GM23248 (cell line): ENCODE measurements at places on chromosomes 7 and 10. TPM values are rescaled to one million over a fixed set of nuclear protein-coding genes. Genes with fewer than 3 reads are reported as not detected.

DNA sequence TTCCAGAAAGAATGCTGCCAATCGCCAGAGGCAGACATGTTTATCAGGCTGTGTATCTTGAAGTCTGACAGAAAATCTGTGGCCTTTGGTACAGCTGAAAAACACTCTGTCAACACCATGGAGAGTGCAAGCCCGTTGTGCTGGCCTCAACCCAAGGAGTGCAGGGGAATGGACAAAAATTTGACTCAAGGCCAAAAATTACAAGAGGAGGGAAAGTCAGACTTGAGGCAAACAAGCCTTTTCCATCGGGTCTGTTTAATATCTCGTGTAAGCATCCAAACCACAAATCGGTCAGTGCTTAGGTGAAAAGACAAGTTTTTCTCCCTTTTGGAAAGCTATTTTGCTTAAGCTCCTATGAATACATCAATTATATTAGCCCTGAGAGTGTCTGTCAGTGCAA, 305.3 kb upstream of the NFE2L3 start:
- peak; percentile 72 for DNase-seq

BMPR1A gene
- 35.5 and 41.7 TPM in 2 replicates for total RNA-seq

DNA sequence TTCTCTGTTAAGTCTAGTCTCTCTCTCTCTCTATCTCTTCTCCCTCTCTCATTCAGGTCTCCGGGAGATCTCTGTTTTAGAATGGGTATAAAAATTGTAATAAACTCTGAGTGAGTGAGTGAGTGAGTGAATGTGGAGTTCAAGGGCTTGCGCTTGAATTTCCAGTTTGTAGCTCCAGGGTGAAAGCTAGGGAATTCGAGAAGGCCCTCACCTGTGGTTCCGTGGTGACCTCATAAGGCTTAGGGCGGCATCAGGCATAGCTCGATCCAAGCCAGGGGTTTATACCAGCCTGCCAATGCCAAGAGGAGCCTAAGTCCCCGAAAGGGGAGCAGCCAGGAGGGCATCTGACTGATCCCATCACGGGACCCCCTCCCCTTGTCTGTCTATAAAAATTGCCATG, 456 bp downstream of the AKR1B15 start:
- no peak for DNase-seq

- no peak for DNase-seq
Measured at GRCh38 chr10:79058899-79059841, 9.6 kb upstream of the ZMIZ1 start.

ANAPC16 gene
- 61.1 and 69.6 TPM in 2 replicates for total RNA-seq

DNA sequence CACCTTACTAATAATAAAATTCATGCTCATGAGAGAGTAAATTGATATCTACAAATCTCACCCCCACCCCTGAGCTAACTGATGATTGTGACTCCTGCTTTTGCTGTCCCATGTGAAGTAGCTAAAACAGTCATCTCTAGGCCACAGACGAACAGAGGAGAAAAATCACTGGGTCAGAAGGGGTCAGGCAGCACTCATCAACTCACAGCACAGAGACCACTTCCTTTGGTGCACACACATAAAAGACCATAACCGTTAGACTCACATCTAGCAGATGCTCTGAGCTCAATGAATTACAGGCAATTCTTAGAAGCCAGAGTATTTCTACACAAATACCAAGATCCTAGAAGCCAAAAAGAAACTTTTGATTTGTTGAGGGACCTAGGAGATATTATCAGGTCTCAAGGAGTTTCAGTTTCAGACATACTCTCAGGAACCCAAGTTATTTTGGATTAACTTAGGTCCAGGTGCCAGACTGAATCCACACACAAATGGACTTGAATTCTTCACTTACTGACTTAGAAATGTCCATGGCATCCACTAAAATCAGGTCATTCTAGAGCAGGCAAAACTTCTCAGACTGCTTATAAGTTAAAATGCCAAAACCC, 65.0 kb upstream of the TES start:
- no peak for DNase-seq

DNA sequence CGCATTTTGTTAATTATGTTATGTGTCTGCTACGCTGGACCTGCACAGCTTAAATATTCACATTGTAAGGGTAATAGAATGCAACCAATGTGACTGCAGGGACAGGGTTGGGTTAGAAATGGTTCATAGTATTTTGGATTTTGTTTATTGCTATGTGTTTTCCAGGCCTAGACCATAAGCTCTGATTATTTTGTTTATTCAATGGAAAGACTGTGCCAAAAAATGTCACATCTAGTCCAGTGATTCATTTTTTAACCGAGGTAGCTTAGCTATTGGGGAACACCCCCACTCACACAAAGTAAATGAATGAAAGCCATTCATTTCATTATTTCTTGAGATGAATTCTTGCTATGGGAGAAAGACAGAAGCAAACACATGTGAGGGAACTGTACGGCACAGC, 516.5 kb upstream of the ANKRD30A start:
- no peak for DNase-seq

- DNase-seq: no peak
Measured at GRCh38 chr10:120098232-120098930, 205.9 kb downstream of the SEC23IP start.

DNA sequence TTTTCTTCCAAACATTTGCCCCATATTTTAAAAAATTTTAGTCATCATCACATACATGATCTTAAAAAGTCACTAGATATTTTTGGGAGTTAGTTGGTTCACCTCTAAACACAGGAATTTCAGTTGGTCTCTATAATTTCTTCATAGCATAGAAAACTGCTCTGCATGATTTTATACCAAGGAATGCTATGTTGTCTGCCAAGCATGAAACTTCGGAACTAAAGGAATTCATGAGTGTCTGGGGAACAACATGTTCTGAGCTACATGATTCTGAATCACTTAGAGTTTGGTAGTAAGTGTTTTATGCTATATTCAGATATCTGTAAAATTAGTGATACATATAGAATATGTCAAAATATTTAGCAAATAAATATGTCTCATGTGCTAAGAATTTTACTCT, 957.8 kb downstream of the GATA3 start:
- DNase-seq: peak; percentile 7

DNA sequence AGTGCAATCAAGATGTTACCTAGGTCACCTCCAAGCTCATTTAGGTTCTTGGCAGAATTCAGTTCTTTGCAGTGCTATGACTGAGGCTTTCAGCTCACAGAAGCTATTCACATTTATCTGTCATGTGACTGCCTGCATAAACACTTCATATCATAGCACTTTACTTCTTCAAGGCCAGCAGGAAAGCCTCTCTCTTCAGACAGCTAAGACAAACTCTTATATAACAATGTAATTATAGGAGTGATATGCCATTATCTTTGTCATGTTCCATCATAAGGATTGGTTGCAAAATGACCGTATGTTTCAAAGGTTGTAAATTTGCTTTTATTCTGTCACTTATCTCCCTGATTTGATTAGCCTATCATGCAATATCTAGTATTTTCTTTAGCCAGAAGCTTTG, 78.8 kb upstream of the TMEM196 start:
- no peak for DNase-seq

- DNase-seq: peak; percentile 89
Measured at GRCh38 chr10:22325272-22326144, 4.6 kb downstream of the BMI1 start.

TMEM140 gene
- 1.6 and 4.4 TPM in 2 replicates for total RNA-seq

- peak; percentile 86 for DNase-seq
Measured at GRCh38 chr10:77756319-77757232, 119.0 kb upstream of the KCNMA1 start.

CHPF2 gene
- 120 and 139 TPM in 2 replicates for total RNA-seq

DNA sequence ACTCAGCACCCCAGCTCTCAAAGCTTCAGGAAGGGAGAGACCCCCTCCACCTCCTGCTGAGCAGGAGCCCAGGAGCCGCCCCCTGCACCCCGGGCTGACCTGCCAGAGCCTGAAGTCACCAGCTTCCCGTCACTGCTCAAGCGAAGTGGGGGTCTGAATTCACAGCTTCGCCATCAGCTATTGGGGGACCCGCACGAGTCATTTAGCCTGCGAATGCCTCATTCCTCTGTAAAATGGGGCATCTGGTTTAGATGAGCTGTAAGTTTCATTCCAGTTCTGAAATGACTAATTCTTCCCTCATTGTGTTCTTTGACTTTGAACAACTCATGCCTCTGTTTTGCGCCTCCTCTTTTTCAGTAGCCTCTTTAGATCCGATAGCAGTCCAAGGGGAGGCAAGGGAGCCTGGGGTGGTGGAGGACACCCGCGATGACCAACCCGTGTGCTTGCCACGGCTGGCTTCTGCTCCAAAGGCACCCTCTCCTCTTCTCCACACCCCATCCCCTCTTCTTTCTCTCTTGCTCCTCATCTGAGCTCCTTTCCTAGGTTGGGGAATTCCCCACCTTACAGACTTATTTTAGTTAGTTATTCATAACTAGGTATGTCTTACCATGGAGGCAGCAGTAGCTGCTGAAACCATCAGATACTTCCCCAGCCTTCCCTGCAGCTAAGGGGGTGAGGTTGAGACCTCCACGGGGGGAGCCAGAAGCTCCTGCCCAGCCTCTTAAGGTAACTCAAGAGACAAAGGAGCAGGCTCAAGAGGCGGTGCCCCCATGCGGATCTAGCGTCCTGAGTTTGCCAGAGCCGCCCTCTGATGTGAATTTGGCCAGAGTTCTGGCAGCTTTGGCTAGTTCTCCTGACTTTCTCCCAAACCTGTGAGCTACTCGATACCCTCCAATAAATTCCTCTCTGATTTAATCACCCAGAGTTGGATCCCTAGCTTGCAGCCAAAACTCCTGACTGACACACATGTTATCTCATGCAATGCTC, 47.7 kb downstream of the RBM17 start:
- DNase-seq: peak; percentile 92

- DNase-seq: peak; percentile 21
Measured at GRCh38 chr10:15571575-15571974, 148.1 kb downstream of the ITGA8 start.

GRCh38 chr7:84294847-84295455, 100.4 kb upstream of the SEMA3A start:
- peak; percentile 18 for DNase-seq

COL28A1 gene
- not detected in 2 replicates for total RNA-seq

GRCh38 chr10:104577861-104578521, 63.1 kb upstream of the SORCS3 start:
- no peak for DNase-seq

DNA sequence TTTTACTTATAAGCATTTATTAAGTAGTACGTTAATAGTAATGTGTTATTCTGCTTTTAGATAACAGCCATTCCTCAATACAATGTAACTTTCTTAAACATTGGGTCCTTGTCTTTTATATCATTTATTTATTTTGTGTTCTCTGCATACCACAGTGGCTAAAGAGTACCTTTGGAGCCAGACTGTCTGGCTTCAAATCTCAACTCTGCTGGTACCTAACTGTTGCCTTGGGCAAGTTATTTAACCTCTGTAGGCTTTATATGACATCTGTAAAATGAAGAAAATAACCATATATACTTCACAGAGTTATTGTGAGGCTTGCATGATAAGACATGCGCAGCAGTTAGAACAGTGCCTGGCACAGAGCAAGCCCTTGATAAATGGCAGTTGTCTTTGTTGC, 397.6 kb downstream of the MDFIC start:
- DNase-seq: no peak

DNA sequence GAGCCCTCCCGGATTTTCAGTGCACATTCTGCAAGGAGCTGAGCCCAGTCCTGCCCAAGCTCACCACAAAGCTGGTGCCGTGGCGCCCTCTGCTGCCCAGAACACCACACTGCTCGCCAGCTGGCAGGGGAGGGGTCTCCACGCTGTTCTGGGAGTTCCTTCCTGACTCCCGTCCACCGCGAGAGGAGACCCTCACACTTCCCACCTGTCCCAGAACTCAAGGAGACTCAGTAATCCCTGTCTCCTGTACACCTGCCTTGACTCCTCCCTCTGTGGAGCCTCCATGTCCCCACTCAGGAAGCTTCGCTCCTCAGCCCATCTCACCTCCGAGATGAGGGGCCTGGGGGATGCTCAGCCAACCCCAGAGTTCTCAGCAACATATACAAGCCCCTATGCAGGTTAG, 11.3 kb downstream of the C10orf105 start:
- DNase-seq: peak; percentile 57

GRCh38 chr7:29975561-29975960, 14.0 kb downstream of the SCRN1 start:
- no peak for DNase-seq

DNA sequence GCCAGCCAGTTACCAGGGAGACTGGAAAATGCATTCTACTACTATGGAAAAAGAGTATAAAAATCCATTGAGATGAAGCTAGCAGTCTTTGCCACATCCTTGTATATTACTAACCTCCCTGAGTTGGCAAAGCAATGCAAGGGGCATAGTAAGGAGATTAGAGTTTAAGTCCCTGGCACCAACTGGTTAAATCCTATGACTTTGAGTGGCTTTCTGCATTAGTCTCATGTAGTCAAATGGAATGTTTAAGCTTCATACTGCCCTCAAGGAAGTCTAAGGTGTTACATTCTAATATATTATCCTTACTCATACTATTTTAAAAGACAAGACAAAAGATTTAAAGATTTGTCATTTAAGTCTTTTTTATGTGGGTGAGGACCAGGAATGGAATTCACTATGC, 110.1 kb downstream of the INHBA start:
- DNase-seq: no peak

DNA sequence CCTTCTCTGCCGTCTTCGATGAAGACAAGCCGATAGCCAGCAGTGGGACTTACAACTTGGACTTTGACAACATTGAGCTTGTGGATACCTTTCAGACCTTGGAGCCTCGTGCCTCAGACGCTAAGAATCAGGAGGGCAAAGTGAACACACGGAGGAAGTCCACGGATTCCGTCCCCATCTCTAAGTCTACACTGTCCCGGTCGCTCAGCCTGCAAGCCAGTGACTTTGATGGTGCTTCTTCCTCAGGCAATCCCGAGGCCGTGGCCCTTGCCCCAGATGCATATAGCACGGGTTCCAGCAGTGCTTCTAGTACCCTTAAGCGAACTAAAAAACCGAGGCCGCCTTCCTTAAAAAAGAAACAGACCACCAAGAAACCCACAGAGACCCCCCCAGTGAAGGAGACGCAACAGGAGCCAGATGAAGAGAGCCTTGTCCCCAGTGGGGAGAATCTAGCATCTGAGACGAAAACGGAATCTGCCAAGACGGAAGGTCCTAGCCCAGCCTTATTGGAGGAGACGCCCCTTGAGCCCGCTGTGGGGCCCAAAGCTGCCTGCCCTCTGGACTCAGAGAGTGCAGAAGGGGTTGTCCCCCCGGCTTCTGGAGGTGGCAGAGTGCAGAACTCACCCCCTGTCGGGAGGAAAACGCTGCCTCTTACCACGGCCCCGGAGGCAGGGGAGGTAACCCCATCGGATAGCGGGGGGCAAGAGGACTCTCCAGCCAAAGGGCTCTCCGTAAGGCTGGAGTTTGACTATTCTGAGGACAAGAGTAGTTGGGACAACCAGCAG, 60.4 kb upstream of the BTBD16 start:
- DNase-seq: no peak

AGAP4 gene
- 7.7 and 13.3 TPM in 2 replicates for total RNA-seq

- DNase-seq: no peak
Measured at GRCh38 chr7:103560136-103560535, 114.1 kb upstream of the SLC26A5 start.
